HCT116 (cell line): ENCODE measurements at places on chromosomes 3 and 15. TPM values are rescaled to one million over a fixed set of nuclear protein-coding genes. Genes with fewer than 3 reads are reported as not detected.

DNA sequence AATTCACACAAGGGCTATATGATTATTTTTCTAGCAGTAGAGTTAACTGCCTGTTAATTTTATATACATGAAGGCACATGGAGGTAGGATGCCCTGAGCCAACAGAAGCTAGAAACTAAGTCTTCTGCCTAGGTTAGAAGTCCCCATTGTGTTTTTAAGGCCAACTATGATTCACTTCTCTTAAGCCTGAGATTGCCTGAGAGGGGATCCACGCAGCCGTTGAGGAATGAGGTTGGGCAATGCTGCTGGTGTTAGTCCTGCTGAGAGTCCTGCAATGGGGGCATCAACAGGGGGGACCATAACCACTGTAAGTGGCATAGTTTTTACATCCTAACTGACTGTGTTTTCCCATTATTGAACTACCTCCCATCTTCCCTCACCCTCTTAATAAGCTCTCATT, 60.1 kb upstream of the PFN2 start:
- DNase-seq = no peak

DNA sequence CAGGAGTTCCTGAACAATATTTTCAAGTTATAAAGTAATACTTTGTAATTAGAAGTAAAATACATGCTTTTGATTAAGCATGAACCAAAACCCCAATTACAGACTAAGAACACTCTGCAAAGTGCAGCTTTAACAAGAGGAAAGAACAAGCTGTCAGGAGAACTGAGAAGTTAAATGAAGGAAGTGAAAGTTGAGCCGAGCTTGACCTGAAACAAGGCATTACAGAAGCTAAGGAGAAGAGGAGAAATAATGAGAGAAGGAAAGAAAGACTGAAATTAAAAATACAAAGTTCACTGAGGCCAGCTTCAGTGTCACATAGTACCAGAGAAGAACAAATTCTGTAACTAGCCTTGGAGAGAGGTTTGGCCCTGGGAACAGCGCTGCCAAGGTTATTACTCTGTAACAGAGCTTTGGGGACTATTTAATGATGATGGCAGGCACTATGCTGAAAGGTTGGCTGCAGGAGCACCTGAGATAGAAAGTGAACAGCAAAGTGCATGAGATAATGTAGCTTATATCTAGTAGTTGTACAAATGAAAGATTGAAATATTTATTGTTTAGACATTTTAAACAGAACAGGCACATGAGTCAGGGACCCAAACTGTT, 241.9 kb upstream of the PEX5L start:
- DNase-seq = no peak

The P2RY13 gene
- total RNA-seq = not detected

DNA sequence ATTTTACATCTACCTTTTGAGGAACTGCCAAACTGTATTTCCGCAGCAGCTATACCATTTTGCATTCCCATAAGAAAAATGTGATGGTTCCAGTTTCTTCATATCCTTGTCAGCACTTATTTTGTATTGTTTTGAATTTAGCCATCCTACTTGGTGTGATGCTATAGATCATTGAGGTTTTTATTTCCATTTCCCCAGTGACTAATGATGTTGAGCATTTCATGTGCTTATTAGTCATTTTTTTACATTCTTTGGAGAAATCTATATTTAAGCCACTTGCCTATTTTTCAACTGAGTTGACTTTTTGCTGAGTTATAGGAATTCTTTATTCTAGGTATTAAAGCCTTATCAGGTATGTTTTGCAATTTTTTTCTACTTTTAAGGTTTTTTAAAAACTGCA, 347.6 kb upstream of the RARB start:
- DNase-seq = no peak

The GOLGA6B gene
- 0.10 TPM for total RNA-seq

- peak; percentile 38 for DNase-seq
Measured at GRCh38 chr3:10703875-10704274, 112.2 kb upstream of the SLC6A11 start.

DNA sequence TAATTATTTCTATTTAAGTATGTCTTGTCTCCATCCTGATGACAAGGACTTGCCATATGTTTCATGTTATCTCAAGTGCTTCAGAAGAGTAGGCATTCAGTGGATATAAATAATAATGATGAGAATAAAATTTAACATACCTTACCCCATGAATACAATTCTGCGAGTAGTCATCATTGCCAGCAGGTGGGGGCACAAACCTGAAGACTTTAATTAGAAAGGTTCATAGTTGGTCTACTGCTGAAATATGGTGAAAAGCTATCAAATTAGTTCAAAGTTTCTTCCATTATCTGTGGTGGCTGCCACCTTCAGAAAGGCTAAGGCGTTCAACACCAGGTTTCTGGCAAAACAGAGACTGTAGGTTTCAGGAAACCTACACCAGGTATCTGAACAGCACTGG, 100.9 kb downstream of the P3H2 start:
- no peak for DNase-seq
